ENCODE measurements at places on chromosomes 7 and 10.

GRCh38 chr7:1675036-1675671 is 5.1 kb downstream of the ELFN1 start:
- no peak for DNase-seq

DNA sequence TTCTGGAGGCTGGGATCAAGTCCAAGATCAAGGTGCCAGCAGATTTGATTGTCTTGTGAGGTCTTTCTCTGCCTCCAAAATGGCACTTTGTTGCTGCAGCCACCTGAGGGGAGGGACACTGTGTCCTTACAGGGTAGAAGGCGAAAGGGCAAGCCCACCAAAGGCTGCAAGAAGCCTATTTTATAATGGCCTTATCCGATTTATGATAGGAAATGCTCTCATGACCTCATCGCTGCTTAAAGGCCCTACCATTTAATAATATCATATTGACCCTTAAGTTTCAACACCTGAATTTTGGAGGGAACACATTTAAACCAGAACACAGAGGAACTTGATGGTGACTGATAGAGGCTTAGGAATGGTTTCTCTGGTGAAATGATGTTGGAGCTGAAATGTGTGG is 296.5 kb downstream of the TWIST1 start:
- no peak for DNase-seq

DNA sequence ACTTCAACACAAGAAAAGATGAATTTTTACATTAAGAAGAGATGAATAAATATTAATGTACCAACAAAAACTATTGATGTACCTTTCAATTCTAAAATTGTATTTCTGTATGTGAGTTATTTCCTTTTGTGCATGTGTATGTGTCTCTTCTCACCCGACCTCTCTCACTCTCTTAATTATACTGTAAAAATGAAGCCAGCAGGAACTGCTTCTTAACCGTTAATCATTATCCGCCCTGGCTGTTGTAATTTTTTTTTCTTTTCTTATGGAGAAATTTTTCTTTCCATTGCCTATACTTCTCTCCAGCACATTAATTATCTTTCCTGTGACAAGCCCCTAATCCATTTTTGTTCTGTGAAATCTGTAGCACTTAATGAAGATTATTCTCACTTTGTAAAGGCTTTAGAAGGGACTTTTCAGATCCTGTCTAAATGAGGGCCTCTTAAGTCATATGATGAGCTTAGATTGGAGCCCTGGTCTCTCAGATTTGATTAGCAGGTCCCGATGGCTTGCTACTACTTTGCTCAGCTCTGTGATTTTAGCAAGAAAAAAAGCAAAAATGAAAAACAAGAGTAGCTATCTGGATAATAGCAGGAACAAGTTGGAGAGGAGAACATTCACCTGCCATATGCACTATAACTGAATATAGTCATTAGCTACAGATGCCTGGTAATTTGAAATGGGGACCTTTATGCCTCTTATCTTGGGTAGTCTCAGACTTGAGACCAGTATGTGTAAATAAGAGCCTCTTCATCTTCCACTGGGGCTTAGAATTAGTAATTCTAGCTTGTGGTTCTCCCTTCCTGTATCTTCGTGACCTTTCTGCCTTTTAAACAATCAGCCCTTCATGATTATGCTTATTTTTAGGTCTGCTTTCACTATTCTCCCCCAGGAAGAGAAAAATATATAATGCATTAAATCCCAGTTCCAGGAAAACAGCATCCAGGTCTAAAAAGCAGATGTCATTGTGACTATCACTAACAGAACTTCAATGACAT is 80.0 kb upstream of the COL1A2 start:
- DNase-seq: no peak

DNA sequence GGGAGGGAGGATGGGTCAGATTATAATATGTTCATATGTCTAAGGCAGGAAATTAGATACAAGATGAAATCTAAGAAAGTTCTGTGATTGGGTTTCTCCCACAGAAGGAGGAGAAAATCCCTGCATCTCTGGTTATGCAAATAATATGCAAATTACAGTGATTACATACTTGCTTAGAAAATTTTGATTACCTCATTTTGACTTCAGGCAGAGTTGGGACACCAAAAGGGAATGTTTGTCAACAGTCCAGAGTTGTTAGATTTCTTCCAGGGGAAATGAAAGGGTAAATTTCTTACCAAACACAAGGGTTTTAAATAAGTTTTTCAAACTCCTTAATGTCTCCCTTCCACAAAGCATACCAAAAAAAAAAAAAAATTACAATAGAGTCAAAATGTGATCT is 101.4 kb upstream of the STEAP1B start:
- no peak for DNase-seq

GRCh38 chr7:50595491-50596102 is 30.4 kb upstream of the DDC start:
- peak; percentile 60 for DNase-seq

- no peak for DNase-seq
Observed at GRCh38 chr10:110009736-110010475, 2.1 kb downstream of the ADD3 start.

DNA sequence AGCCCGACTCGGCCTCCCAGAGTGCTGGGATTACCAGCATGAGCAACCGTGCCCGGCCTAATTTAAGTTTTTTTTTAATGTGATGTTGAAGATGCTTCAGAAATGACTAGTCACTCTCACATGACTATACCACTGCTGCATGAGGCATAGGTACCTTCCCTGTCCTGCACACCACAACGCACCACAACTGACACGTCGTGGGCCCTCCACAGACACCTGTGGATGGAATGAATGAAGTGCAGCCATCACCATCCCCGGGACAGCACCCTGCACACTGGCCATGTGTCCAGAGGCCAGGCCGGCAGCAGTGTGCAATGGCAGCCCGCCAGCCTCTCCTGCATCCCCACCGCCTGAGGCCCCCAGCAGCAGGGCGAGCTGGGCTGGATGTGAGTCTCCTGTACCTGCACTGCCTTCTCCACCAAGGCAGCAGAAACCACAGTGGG is 55.1 kb downstream of the VOPP1 start:
- no peak for DNase-seq

- DNase-seq: no peak
Observed at GRCh38 chr10:96295475-96295874, 8.8 kb upstream of the DNTT start.

GRCh38 chr10:7896297-7896696 is 78.0 kb downstream of the TAF3 start:
- no peak for DNase-seq

DNA sequence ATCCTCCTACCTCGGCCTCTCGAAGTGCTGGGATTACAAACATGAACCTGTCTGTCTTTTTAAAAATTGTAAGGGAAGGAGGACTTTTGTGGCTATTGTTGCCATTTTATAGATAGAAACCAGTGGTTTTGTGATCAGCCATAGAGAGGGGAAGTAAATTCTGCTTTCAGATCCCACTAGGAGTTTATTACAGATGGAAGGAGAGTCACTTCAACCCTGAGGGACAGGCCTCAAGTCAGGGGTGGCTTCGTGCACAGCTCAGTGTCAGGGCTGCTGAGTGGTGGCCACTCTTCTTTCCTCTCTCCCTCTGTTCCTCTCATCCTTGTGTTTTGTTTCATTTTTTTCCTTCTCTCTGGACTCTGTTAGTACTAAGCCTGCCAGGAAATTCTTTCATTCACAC is 60.8 kb downstream of the OGDH start:
- no peak for DNase-seq

DNA sequence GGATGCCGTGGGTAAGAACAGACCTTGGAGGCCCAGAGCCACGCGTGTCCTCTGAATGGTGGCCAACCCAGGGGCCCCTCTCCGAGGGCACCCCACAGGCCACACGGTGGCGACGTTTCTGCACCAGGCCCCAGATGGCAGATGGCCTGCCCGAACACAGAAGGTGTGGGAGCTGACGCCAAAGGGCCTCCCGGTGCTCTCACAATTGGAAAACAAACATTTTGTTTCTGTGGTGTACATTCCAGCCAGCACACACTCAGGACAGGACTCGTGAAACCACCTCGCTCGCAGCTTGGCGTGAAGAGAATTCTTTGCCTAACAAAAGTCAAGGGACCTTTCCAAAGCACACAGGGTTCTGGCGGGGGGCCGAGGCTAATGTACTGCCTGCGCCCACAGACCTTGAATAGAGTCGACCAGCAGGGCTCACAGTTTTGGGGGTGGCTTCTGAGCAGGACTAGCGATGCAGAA is 112.1 kb downstream of the FAM53B start:
- peak; percentile 82 for DNase-seq

GRCh38 chr7:137354396-137354795 is 10.9 kb upstream of the PTN start:
- DNase-seq: peak; percentile 88

DNA sequence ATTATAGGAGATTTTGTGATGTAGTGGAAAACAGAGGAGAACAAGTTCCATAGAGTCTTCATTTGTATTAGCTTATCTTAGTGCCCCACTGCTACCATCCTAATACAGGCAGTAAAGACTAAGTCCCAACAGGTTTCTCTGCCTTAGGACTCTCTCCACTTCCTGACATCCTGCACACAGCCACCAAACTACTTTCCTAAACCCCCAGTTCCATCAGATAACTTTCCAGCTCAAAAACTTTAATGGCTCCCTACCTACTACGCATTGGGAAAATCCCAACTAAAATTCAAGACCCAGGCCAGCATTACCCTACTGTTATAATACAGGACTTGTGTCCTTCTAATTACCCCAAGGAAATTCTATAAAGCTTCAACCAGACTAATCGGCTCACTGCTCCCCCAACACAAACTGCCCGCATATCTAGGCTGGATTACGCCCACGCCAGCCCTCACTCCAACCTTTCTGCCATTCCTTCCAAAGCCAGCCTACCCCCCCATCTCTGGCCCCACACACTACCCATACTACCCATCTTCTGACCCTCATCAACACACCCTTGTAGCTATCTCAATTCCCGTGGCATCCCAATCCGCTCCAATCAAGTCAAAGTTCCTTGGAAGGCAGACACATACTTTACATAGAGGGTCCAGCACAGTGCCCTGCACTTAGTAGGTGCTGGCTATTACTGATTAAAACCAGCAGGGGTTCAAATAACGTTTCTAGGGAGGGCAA is 1.4 kb downstream of the IDE start:
- DNase-seq: no peak

All from testis (tissue), 5 donors.